Hematopoietic multipotent progenitor cell treated with erythropoietin and hydrocortisone succinate and interleukin-3 and kit ligand, for 15 days (in vitro differentiated cells): ENCODE measurements at places on chromosomes 2 and 18.

- DNase-seq = no peak
These were observed 835.9 kb upstream of the CHAC2 start for GRCh38 chr2:52931660-52932059.

- DNase-seq = no peak
These were observed 25.7 kb upstream of the RAB6D start for GRCh38 chr2:131389657-131390056.

DNA sequence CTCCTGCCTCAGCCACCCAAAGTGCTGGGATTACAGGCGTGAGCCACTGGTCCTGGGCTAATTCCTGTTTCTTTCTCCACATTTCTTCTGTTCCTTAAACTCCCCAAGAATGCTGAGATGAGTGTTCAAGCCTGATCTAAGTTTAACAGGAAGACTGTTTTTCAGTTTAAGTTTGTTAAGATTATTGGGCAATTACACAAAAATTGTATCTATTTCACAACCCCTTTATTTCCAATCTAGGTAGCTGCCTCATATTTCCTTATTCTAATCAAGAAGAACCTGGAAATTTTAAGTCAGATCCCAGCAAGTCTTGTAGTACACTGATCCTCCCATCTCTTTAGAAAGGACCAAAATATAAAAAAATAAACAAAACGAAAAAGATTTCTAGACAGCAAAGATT lies 11.7 kb downstream of the SFT2D3 start:
- no peak for DNase-seq

GRCh38 chr2:238936162-238937052 lies 88.5 kb downstream of the TWIST2 start:
- no peak for DNase-seq

DNA sequence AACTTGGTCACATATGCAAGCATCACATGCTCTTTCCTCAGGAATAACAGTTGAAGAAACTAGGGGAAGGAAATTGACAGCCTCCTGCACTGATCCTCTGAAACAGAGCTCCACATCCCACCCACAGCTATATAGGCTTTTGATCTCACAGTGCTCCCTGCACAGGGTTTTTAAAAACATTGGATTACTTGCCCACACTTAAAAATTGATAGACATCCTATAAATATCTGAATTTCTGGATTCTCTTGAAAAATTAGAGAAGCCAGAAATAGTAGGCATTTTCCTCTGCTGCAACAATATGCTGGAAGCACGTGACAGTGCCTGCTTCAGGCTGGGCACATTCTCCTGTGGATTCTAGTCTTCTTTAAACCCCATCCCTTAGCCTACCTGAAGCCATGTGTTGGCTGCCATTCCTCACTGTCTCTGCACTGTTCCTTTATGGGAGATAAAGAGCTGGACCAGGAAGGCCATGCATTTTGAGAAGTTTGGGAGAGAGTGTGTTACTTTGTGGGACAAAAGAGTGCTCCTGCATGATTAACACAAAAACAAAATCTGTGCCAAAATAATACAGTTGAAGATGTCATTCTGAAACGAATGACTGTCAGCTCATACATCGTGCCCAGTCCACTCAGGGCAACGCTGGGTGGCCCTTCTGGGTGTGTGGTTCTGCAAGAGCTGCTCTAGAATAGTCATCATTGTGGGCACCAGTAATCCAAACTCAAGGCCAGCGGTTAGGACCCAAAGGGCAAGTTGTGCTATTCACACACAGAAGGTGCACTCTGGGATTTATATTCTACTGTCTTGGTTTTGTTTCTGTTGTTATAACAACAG lies 59.8 kb downstream of the GYPC start:
- DNase-seq = no peak

DNA sequence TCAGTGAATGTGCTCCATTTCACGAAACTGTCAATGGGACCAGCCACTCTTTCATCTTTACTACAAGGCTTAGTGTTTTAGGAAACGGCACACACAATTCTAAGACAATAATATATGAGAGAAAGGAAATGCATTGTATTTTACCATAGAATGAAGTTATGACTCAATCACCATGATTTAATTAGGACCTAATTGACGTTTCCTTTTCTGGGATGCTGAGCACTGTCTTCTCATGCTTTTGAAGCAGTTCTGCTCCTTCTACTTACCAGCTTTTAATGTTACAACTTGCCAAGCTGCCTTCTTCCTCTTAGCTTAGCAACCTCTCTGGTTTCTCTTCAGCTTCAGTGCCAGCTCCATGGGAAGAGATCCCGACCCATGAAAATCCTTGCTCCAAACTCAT lies 94.3 kb upstream of the SERPINE2 start:
- no peak for DNase-seq

DNA sequence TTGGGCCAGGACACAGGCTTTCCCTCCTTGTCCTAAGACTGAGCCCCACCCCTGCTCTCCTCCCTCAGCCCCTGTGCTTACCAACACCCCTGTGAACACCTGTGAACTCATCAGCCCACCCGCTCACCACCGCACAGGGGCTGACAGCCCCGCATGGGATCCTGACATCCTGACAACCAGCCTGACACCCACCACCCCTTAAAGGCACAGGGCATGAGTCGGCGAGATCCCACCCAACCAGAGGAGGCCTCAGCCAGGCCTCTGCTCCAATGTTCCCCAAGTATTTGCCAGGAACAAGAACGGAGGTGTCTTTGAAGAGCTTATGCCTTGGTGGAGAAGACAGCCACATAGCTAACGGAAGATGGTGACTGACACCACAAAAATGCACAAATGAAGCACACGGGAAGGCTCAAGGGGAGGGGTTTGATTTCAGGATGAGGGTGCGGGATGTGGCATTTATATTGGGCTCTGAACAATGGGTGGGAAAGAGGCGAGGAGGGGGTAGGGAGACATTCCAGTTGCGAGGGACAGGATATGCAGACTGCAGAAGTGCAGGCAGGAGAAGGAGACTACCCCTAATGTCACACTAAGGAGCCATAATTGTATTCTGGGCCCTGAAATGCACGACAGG lies 11.0 kb downstream of the RAB11FIP5 start:
- no peak for DNase-seq

GRCh38 chr2:31415421-31415820 lies 879 bp upstream of the XDH start:
- no peak for DNase-seq

DNA sequence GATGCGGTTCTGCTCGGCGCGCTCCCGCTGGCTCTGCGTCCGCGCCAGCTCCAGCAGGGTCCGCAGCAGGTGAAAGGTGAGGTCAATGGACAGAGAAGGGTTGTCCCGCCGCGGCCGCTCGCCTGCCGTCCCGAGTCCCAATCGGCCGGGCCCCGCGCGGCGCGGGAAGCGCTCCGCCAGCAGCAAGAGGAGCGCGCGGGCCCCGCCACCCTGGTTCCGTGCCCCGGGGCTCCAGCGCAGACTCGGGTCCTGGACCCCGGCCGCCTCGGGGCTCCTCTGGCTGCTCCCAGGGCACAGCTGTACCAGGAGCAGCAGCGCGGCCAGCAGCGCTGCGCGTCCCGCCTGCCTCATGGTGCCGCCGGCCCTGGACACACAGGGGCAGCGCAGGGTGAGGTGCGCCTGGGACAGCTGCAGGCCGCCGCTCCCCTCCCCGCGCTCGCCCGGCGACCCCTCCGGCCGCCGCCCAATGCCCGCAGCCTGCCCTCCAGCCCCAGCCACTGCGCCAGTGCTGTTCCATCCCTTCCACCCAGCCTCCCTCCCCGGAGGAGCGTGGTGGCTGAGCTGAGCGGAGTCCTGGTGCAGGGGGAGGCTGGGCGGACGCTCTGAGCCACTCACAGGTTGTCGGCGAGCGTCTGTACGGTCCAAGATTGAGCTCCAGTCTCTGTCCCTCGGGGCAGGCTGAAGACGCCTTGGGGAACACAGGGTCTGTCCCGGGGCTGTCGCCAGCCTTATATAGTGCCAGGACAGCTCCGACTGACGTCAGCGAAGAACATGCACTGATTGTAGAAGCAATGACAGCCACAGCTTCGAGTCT lies 493 bp downstream of the UCN start:
- DNase-seq = no peak
